ENCODE measurements at places on chromosomes 6 and 20.

GRCh38 chr20:13996265-13996664 is 949 bp downstream of the MACROD2 start:
- DNase-seq, result no peak

GRCh38 chr6:138667408-138667807 is 106.2 kb upstream of the CCDC28A start:
- no peak for DNase-seq

GRCh38 chr20:10671221-10671918 is 2.4 kb downstream of the JAG1 start:
- no peak for DNase-seq

DNA sequence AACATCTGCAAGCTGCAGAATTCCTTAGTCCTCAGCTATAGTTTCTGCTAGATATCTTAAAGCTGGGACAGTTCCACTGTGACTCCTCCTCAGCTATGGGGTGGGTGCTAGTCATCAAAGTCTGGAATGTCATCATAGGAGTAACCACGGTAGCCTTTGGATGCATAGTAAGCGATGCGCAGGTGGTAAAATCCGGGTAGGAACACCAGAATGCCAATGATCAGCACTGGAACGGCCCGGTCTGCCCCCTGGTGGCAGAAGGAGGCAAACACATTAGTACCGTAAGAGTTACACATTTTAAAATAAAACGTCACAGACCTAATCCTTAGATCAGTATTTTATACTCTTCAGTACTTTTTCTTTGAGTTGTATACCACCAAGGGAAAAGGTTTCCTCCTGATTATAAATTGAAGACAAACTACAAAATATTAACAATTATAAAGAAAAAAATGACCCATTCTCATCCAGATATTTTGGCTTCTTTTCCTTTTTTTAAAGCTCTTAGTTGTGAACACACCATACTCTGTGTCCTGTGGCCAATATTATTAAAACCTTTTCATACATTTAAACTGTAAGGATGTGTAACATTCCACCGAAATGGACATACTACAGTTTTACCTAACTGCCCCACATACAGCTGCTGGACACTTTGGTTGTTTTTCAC is 18.9 kb downstream of the PCNA start:
- DNase-seq, result peak; percentile 59

DNA sequence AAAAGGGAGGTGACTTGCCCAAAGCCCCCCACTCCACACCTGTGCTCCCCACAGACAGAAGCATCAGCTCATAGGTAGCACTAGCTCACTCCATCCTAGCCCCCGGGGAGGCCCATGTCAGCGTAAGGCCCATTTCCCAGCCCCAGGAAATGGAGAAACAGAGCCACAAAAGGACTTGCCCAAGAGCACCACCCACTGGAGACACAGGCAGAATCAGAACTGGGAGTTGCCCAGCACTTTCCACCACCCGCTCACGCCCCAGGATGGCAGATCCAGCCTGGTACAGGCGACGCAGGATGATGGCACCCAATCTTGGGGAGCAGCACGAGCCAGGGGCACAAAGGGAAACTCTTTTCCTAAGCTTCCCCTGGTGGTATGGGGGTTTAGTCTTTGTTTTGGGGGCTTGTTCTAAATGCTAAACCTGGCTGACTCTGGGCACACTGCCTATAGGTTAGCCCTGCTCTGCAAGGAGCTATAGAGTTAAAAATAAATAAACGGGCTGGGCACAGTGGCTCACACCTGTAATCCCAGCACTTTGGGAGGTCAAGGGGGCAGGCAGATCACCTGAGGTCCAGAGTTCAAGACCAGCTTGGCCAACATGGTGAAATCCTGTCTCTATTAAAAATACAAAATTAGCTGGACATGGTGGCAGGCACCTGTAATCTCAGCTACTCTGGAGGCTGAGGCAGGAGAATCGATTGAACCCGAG is 11.8 kb downstream of the C20orf203 start:
- no peak for DNase-seq

DNA sequence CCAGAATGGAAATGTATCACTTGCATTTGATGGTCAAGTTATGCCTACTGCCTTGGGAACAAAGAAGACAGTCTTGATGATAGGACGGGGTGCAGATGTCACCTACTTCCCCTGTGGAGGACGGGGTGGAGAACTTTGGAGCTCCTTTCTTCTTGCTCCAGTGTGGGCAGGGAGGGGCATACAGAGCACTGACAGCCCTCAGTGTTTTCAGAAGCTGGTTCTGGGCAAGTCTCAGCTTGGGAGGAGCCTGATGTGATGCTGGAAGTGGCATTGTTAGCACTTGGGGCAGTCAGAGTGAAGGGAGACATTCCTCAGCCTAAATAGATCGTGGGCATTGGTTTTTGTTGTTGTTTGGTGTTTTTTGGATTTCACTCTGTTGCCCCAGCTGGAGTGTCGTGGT is 59.7 kb downstream of the SYNJ2 start:
- no peak for DNase-seq

DNA sequence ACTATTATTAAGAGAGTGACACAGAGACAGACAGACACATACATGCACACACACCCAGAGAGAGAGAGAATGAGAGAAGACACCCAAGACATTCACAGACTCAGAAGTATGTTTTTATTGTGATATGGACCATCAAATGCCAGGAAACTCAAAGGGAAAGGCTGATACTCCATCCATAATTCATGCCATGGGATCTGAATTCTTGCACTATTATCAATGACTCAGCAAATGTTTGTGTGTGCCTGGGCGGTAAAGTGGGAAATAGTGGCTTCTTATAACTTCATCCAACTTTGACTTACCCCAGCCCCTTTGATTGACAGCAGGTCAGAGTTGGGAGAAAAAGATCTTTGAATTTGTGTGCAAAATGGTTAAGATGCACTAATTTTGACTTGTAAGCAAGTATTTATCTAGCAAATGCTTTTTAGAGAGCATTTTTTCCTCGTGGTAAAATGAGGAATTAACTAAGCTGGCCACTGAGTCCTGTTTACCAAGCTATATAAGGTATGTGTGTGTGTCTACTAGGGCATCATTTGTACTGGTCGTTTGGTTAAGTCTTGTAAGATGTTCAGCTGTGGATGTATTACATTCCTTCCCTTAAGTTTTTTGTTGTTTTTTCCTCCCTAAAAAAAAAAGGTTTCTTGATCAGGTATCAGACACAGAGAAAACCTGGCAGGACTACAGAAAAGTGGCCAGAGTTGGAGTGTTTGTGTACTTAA is 3.0 kb upstream of the CCN2 start:
- DNase-seq, result no peak

- no peak for DNase-seq
Observed at GRCh38 chr6:5724911-5725310, 281.8 kb downstream of the NRN1 start.

DNA sequence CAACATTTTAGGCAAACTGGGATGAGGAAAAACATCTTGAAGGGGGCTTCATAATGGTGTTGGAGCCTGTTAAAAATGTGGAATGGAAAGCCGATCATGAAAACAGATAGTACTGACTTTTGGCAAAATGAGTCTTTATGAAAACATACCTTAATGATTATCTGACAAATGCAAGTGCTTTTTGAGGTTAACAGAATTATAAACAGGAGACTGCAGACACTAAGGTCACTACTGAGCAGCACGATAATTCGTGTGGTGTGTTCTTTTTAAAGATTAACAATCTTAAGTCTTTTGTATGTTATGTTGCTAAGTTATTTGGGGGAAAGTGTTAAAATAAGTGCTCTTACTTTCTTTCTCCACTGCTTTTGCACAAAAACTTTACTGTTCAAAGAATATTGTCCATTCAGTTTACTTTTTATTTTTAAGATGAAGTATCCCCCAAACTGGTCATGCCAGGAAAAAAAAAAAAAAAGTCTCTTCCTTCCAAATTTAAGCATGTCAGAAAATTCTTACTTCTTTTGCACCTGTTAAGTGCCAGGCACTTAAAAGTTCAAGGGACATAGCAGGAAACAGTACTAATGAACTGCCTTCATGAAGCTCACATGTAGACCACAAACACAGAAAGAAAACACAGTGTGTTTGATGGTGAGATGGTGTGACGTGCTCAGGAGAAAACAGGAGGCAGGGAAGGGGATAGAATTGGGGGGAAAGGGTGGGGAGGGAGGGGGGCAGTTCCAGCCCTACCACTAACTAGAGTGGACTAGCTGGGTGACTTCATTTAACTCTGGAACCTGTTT is 73.2 kb downstream of the CDYL start:
- DNase-seq, result no peak

DNA sequence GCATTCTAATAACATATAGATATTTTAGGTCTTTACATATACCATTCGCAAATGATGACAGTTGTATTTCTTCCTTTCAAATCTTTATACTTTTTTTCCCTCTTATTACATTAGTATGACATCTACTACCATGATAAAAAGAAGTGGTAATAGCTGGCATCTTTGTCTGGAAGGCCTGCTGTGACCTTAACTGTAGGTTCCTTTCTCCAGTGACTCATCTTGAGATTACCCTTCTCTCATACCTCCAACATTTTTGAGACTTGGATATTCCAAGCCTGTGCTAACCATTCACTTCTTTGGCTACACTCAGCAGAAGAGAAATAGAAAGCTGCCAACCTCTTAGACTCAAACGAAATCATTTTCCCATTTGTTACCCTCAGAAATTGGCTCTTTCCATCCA is 30.3 kb downstream of the ZKSCAN8 start:
- DNase-seq, result no peak

GRCh38 chr20:47865912-47866311 is 80.6 kb upstream of the SULF2 start:
- no peak for DNase-seq

- peak; percentile 16 for DNase-seq
Observed at GRCh38 chr20:57620999-57621398, 773 bp upstream of the ZBP1 start.

DNA sequence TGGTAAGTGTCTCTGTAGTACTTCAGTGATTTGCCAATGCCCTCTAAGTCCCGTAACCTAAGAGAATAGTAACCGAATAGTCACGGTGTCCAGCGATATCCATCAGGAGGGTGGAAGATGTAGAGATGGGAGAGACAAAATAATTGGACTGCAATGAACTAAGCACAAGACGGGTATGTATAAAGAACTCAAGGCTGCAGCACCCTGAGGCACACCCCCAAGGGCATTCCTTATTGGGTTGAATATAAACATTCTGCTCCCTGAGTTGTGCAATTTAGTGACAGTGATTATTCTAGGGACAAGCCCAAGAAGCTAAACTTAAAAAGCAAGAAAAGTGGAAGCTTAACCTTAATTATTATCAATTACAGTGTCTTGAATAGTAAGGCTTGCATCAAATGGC is 14.6 kb downstream of the DST start:
- no peak for DNase-seq

DNA sequence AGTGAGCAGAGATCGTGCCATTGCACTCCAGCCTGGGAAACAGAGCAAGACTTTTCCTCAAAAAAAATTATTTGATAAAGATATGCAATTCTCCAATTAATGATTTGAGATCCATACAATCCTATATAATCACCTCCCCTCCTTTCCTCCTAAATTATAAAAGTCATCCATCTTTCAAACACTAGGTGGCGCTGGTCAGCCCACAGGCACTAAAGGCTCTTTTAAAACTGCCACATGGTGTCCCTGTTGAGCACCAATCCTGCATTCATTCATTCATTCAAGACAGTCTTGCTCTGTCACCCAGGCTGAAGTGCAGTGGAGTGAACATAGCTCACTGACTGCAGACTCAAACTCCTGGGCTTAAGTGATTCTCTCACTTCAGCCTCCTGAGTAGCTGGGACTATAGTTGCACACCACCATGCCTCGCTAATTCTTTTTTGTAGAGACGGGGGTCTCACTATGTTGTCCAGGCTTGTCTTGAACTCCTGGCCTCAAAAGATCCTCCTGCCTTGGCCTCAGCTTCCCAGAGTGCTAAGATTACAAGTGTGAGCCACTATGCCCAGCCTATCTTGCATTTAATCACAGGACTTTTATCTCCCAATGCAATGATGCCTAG is 58.7 kb upstream of the SLC2A12 start:
- DNase-seq, result peak; percentile 61

DNA sequence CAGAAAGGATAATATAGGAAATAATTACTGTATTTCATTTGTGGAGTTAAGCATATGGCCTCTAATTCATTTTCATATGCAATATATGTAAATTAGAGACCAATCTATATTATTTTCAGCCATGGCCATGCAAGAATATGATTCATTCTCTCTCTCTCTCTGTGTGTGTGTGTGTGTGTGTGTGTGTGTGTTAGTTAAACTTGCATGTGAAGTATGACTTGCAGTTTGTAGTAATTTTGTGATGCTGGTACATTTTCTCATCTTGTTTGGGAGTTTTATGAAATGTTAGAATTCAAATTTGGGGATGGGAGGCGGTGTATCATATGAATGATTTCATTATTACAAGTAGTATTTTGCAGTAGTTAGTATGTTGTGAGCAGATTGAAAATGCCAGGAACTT is 74.8 kb downstream of the JARID2 start:
- DNase-seq, result no peak

DNA sequence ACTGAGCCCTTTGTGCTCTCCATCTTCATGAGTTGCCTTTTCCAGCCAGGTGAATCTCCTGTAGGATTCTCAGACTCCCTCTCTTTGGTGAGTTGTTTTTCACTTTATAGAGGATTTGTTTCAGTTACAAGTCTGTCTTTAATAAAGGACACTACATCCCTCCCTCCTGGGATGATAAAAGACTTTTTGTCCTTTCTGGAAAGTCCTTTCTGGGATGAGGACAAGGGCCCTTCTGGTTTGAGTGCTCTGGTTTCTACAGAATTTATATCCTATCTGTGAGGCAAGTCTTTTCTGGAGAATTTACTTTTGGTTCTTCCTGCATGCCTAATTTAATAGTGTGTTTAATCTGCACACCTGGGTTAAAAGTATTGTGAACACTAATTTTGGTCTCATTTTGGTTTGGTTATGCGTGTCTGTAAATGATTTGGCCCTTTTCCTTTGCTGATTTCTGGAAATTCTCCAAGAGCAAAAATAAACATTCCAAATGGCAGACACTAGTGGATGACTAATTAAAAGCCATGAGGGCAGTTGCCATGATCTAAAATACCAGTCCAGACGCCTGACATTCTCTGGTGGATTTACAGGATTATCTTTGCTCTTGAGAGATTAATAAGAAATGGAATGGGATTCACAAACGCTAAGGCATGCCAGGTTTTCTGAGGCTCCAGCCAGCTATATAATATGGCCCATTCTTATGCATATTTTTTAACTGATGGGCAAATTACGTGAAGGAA is 44.8 kb downstream of the TCP11 start:
- no peak for DNase-seq

GRCh38 chr6:34094474-34095135 is 51.3 kb downstream of the GRM4 start:
- no peak for DNase-seq

GRCh38 chr20:34045294-34045693 is 51.6 kb downstream of the RALY start:
- DNase-seq, result no peak

DNA sequence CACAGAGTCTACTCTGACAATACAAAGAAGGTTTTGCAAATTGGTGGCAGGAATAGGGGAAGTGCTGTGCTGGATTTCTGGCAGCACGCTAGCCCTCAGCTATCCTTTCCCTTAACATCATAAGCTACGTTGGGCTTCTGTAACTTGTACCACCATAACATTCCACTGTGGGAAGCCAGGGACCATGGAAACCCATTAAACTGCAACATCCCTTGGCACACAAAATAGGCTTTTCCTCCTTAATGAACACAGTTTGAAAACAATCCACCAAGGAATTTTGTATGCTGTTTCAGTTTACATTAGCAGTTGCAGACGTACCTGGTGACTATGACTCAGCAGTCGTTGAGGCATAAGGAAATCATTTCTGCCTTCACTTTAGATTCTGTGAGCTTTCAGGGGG is 203.9 kb upstream of the RAB32 start:
- DNase-seq, result no peak
